ENCODE measurements at places on chromosomes 5 and 9. TPM values are rescaled to one million over a fixed set of nuclear protein-coding genes. Genes with fewer than 3 reads are reported as not detected.

DNA sequence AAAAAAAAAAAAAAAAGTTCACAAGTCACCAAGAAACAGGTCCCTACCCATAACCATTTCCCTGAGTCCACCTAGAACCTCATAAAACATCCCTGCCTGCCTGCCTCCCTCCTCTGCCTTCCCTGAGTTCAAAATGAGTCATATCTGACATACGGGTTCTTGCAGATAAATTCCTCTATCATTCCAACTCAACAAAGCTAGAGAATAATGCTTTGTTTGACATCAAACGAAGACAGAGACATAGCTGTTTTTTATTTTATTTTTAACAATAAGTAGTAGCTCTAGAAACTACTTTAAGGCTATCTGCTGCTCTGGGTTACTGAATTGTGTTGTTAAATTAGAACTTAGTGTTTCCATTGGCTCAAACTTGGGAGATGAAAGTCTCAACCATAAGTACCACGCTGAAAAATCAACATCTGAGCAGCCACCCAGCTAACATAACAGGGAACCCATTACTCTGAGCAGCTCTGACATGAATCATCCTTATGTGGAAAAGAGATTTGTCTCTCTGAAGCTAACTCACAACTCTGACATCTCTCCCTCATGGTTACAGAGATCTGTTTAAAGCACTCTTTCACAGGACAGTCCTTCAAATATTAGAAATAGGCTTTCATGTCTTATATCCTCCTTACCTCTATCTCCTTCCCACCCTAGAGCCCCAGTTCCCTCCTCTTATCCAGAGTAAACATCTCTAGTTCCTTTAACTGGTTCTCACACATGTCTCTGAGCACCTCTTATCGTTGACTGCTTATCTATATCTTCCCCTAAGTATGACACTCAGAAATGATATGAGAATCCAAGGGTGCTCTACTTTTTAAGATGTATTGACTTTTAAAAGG, 12.1 kb downstream of the TMEM245 start:
- DNase-seq, result no peak

- DNase-seq, result no peak
Observed at GRCh38 chr5:67233075-67233474, 36.5 kb upstream of the CD180 start.

DNA sequence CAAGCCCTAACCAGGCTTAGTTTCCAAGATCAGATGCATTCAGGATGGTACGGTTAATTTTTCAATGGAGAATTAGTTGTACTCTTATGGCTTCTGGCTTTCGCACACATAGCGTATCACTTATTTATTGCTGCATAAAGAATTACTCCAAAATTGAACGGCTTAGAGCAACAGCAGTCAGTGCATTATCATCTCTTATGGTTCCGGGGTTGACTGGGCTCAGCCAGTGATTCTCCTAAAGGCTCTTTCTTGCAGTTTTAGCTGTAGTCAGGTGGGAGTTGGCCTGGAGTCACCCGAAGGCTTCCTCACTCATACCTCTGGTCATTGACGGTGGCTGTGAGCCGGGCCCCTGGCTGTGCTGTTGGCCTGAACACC, 595 bp upstream of the GRHPR start:
- no peak for DNase-seq

DNA sequence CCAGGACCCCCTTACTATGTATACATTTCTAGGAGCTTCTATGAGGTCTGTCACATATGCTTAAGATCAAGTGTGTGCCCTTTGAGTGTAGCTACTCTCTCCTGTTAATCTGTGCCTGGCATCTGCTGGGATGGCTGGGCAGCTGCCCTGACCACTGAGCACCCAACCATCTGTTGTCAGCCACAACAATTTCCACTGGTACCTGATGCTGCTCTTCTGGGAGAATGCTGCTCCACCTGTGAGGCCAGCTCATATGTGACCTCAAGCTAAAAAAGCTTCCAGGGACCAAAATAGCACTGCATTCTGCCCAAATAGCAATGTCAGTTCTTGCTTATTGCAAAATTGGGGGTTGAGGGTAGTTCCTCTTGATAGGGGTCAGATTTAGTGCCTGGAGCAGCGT, 595.6 kb downstream of the RAB3C start:
- DNase-seq, result no peak

DNA sequence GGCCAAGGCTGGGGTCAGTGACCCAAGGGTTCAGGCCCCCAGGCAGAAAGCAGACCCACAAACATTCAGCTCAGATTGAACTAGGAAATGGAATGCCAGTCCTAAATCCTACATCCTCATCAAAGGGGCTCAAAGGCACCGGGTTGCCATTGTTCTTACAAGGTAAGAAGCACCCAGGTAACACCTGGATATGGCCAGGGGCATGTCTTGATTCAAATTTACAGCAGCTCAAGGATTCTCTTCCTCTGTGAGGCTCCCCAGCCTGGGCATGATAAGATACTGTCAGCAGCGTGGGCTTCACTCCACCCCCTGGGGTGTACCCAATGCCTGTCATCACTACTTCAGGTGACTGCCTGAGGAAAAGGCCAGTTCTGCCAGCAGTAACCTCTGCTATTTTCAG, 92.1 kb upstream of the FSTL4 start:
- DNase-seq, result no peak

- no peak for DNase-seq
Observed at GRCh38 chr5:61732796-61733195, 400.7 kb downstream of the ZSWIM6 start.

DNA sequence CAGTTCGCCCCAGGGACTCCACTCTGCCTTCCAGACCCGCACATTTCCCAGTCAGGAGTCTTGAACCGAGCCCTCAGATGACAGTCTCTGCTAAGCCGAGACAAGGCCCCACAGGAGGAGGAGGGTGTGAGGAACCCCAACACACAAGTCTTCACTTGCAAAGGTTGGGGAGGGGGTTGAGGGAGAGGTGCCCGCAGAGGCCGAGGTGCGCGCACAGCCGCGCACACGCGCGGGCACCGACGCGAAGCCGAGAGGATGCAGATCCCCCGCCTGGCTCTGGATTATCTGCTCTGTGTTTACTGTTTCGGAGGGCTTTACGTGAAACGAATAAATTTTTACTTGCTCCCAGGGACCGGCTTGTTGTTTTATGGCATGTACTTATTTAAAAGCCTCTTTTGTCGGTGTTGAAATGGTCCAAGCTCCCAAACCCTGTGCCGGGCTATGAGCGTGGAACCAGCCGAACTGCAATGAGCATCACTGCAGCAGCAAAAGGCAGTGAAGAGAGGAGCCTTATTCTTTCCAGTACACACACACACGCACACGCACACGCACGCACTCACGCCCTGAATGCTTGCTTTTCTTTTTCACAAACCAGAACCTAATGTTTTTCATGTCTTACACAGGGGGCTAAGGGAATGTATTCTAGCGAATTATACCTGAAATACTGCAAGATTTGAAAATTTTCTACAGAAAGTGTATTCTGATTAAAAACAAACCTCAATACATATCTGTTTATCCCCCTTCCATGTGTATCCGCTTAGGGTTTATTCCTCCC, 297.7 kb downstream of the PARP8 start:
- no peak for DNase-seq

DNA sequence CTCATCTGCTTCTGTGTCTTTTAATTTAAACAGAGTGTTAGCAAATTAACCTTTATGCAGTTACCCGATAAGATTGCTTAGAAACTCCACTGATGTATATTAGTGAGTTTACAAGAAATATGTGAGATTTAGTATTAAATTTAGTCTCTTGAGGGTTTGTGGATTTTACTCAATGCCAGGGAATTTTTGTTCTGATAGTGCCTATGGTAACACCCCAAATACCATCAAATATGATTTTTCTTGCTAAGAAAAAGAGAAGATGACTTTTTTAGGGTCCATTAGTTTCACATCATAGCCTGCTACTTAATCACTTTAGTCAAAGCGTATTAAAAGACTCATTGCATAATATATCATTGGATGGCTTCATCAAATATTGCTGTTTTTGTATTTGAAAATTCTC, 224.9 kb downstream of the PCSK5 start:
- no peak for DNase-seq

- no peak for DNase-seq
Observed at GRCh38 chr5:125037020-125037419, 290.6 kb upstream of the ZNF608 start.

DNA sequence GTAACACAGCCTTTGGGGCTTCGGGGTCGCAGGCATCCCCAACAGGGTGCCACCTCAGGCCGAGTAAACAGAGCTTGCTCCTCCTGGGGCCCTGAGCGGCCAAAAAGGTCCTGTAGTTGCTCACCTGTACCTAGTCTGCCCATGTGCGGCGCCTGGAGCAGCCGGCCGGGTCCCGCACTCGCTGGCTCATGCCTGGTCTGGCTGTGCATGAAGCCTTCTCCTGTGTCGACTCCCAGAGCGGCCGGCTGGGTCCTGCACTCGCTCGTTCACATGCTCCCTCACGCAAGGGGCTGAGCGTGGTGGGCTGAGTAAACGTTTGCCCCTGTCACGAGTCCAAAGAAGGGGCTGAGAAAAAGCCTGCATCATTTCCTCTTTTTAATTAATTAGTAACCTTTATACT, 162.4 kb upstream of the TUT7 start:
- no peak for DNase-seq

DNA sequence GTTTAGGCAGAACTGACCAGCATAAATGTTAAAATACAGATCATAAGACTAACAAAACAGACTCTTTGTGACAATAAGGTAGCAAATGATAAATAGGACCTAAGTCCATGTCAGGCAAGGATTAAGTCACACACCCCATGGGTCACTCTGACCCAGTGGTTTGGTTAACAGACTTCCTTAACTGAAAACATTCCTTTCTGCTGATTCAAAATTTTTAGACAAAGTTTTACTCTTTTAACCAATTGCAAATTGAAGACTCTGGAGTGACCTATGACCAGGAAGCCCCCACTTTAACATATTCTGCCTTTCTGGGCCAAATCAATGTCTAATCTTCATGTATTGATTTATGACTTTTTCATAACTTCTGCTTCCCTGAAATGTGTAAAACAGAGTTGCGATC, 4.9 kb upstream of the NXNL2 start:
- no peak for DNase-seq

GRCh38 chr5:147857302-147858129, 21.0 kb upstream of the SCGB3A2 start:
- DNase-seq, result peak; percentile 62

Gene C5orf22
- total RNA-seq, result 24.9 TPM

Gene EPB41L4B
- 23.1 TPM for total RNA-seq

Gene TCF7
- total RNA-seq, result not detected

Gene CD74
- not detected for total RNA-seq

Gene MPDZ
- total RNA-seq, result 13.8 TPM

Gene MAN1B1
- 53.6 TPM for total RNA-seq

Gene OR5C1
- total RNA-seq, result not detected

Gene C9orf50
- not detected for total RNA-seq

Gene SAXO1
- total RNA-seq, result not detected

Gene C9orf153
- total RNA-seq, result 0.40 TPM
